ENCODE measurements at places on chromosomes 4 and X.

GRCh38 chrX:9340598-9341290 lies 124.1 kb upstream of the TBL1X start:
- DNase-seq, result peak; percentile 43

DNA sequence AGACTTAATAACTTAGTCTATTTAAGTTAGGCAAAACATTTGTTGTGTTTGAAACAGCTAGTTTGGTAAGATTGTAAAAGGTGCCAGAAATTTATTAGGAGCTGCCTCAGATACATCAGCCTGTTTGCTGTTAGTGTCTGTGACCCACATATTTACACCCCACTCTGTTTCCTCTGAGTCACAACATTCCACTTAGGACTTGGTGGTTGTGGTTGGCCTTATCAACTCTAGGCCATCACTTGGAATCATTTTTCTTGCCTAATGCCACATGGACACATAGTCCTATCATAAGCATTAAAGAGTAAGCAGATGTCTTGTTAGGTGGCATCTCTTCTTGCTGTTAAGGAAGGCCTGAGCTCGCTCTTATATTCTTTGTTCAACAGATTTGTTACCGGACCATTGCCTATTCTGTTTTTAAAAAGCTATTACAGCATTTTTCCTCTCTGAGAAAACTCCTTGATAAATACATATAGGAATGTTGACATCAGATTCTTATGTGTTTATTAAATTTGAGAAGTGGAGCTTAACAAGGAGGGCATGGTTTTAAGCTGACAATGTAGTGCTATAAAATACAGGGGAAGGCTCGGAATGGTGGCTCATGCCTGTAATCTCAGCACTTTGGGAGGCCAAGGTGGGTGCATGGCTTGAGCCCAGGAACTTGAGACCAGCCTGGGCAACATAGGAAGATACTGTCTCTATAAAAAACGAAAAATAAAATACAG lies 51.2 kb upstream of the PGRMC2 start:
- DNase-seq, result peak; percentile 91

GRCh38 chr4:153467897-153468262 lies 1.7 kb downstream of the TMEM131L start:
- no peak for DNase-seq

DNA sequence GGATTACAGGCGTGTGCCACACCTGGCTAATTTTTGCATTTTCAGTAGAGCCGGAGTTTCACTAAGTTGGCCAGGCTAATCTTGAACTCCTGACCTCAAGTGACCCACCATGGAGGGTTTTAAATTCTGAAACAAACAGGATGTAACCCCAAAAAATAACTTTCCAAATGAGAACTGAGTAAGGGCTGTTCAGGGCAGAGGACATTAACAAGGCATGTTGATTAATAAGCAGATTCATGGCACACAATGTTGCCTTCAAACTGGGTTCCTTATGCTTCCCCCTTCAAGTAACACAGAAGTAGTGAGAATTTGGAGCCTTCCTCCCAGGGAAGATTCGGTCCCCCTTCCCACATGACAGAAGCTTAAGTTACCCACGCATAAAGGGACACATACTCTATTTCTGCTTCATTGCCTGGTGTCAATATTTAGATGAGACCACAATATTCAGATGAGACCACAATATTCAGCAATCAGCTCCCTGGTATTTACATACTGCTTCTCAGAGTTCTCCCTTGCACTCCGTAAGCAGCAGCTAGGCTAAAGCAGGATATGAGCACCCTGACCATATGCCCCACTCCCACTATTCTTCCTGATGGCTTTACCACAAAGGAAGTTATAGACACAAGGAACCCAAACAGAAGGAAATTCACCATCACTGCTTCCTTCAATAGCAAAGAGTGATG lies 21.4 kb downstream of the GRSF1 start:
- DNase-seq, result no peak

- DNase-seq, result no peak
Measured at GRCh38 chr4:169952236-169953002, 73.8 kb downstream of the MFAP3L start.

DNA sequence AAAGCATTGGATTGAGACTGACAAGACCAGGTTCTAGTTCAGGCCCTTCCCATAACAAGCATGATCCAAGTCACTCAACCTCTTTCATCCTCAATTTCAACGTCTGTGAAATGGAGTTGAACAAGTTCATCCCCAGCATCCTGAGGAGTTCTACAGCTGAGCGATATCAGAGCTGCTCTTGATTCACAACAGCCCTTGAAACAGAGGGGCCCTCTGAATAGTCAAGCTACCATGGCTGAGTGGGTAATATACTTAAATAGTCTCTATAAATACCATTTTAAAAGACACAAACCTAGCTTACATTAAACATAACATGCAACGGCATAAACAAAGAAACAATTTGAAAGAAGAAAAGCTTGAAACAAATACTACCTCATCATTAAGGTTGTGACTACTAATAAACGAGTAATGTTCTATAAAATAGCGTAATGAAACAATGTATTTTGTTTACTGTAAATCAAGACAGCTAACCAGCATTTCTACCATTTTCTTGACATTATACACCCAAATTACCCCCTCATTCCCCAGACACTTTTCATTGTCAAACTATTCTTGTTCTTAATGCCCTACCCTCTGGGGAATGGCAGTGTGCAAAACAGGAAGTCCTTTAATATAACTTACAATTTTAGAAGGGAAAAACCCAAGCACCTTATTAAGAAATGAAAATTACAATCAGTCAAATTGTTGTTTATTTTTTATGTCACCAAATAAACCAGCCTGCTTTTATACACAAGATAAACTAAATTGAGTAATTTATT lies 202.3 kb downstream of the PARM1 start:
- no peak for DNase-seq

DNA sequence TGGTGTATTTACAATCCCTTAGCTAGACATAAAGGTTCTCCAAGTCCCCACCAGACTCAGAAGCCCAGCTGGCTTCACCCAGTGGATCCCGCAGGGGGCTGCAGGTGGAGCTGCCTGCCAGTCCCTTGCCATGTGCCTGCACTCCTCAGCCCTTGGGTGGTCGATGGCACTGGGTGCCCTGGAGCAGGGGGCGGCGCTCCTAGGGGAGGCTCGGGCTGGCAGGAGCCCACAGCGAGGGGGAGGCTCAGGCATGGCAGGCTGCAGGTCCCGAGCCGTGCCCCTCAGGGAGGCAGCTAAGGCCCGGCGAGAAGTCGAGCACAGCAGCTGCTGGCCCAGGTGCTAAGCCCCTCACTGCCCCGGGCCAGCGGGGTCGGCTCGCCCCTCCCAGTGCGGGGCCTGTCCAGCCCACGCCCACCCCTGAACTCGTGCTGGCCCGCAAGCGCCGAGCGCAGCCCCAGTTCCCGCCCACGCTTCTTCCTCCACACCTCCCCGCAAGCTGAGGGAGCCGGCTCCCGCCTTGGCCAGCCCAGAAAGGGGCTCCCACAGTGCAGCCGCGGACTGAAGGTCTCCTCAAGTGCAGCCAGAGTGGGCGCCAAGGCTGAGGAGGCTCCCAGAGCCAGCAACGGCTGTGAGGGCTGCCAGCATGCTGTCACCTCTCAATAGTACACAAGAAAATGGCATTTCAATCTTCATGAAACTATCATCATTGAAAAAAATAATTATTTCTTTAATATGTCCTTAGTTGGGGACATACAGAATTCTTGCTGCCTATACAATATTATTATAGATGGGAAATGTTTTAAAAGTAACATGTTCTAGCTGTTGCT lies 189.1 kb downstream of the SLC7A11 start:
- no peak for DNase-seq

- DNase-seq, result peak; percentile 1
Measured at GRCh38 chr4:144295286-144295995, 154.9 kb upstream of the GYPA start.

DNA sequence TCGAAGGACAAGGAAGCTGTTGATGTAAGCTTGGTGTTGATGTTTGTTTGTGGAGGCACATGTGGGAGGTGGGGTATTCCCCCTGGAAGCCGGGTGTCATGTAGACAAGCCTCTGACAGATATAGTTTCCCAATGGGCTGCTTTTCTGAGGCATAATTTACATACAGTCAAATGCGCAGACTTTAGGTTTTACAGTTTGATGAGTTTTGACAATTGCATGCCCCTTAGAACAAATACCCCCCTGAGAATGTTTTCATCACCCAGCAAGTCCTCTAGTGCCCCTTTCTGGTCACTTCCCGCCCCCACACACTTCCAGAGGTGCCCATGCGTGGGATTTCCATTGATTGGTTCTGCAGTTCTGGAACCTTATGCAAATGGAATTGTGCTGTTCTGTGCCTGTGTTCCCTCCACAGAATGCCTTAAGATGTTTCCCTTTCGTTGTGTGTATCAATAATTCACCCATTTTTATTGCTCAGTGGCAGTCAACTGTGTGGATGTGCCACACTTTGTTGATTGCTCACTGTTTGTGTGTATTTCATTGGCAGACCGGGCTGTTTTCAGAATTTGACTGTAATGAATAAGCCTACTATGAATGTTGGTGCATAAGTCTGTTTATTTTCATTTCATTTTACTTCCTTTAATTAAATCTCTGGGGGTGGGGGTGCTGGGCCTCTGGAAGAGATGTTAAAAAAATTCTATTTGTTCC lies 8.5 kb downstream of the EVC start:
- DNase-seq, result peak; percentile 26

DNA sequence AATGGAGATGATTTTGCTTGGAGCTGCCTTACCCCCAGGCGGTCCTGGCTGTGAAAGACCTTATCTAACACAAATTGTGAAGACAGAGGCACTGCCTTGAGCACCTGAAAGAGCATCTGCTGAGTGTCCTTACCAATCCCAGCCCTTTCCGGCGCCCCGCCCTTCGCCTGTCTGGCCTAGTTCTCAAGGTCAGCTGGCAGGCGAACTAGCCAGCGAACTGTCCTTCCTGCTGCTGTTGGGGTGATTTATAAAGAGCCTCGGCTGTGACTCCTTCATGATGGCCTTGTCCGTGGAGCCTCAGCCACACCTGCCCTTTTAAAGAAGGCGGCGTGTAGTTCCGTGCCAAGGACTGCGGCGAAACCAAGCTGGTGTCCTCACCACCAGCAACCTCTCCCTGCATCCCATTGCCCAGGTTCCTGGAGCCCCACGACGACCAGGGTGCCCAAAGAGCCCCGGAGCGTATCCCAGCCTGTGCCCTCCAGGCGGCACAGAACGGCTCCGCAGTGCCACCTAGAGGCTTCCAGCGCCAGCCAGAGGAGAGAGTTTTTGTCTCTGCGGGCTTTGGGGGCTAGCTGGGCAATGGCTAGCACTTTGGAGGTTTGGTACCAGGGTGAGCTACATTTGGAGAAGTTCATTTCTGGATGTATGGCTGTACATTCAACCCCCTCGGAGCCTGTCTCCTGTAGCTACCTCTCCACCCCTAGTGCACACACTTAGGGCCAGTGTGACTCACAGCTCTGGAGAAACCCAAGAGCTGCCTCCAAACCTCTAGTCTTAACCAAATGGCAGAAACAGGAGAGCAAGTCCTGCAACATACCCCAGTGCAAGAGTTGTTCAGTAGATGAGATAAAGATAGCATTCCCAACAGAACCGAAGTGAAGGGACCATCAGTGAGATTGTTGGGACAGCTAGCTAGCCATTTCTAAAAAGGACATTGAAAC lies 36.8 kb upstream of the VMA21 start:
- no peak for DNase-seq

- DNase-seq, result no peak
Measured at GRCh38 chr4:128350449-128351045, 62.9 kb upstream of the PGRMC2 start.

- no peak for DNase-seq
Measured at GRCh38 chr4:185904381-185904780, 92.4 kb upstream of the SORBS2 start.

DNA sequence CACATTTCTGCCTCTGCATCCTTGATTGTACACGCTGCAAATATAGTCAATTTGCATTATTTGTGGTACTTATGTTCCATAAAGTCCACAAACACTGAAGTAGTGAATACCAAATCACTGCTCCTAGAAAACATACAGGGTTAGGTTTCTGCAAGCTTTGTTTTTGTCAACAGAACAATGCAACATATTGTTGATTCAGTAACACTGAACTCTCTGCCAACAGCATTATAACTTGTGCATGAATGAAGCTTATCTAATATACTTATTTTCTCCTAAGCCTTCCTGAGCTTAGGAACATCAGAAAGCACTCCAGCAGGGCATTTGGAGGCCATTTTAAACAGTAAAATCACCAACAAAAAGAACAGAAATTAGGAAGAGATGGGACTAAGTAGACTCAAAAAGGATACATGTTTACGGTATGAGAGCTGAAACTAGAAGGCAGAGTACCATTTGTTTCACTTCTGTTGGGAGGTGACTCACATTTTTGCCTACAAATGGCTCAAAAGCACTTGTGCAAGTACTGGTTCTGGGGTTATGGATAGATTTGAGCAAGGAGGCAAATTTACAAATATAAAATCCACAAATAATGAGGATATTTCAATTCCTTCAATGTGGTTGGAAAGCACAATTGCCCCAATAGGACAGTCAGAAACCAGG lies 14.1 kb downstream of the COX18 start:
- DNase-seq, result peak; percentile 13

DNA sequence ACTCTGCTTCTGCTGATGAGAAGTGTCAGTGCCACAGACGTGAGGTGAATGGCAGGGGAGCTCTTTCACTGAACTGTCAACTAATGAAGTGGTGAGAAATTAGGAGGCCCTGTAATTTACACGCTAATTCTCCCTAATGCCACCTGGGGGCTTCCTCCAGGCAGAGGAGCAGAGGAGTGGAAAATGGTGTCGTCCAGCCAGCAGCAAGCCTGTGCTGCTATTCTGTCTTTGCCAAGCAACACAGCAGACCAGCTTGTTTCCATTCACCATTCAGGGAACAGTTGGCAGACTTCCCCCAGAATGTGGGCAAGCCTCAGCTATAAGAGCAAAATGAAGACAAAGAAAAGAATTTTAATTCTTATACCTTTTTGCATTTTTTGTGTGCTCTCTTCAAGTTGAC lies 245.2 kb upstream of the TET2 start:
- no peak for DNase-seq

DNA sequence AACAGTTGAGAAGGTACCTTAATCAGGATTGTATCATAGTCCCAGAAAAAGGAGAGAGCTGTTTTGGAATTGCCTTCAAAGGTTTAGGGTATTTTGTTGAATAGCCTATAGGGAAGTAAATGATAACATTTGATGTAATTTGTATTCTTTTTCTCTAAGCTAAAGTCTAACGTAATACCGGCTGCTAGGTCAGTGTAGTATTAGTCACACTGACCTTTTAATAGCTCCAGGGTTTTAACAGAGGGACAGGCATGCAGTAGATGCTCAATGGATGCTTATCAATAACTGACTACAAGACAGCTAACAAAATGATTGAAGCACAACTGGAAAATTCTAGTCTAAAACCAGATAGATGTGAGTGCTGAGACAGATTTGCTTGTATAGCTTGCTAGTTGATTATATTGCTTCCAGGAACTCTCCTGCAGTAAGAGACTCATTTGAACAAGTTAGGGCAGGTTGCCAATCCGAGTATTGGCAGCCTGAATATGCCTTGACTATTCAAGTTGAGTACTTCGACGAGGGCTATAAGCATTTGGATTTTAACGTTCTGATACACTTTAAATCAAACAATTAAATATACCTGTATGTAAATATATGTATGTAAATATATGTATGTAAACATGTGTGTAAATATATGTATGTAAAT lies 16.5 kb upstream of the PNPLA4 start:
- no peak for DNase-seq

- DNase-seq, result no peak
Measured at GRCh38 chr4:176760471-176760870, 32.3 kb downstream of the VEGFC start.

Data from IMR-90 (cell line).